ENCODE measurements at places on chromosomes 12 and 14.

- no peak for DNase-seq
Measured at GRCh38 chr14:58690801-58691516, 53.2 kb downstream of the DACT1 start.

- DNase-seq: no peak
Measured at GRCh38 chr12:89836026-89836425, 127.4 kb upstream of the ATP2B1 start.

DNA sequence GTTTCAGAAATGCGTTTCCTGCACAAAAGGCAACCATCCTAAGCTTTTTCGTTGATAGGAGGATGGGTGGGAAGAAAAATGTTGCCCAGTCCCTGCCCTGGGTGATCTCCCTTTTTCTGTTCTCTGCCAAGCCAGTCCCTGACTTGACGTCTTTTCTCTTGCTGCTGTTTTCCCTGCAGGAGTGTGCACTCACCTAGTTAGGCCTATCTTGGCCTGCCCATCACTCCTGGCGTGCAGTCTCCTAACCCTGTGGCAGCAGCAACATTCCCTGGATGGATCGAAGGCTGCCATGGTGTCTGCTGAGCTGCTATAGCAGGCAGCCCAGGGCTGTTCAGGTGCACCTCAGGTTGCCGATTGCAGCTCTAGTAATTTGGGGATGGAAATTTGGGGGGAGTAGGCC is 1.2 kb downstream of the UNC119B start:
- DNase-seq: no peak

- peak; percentile 19 for DNase-seq
Measured at GRCh38 chr12:33752854-33753253, 269.4 kb upstream of the ALG10 start.

GRCh38 chr14:104588066-104588857 is 8.7 kb downstream of the C14orf180 start:
- DNase-seq: no peak

DNA sequence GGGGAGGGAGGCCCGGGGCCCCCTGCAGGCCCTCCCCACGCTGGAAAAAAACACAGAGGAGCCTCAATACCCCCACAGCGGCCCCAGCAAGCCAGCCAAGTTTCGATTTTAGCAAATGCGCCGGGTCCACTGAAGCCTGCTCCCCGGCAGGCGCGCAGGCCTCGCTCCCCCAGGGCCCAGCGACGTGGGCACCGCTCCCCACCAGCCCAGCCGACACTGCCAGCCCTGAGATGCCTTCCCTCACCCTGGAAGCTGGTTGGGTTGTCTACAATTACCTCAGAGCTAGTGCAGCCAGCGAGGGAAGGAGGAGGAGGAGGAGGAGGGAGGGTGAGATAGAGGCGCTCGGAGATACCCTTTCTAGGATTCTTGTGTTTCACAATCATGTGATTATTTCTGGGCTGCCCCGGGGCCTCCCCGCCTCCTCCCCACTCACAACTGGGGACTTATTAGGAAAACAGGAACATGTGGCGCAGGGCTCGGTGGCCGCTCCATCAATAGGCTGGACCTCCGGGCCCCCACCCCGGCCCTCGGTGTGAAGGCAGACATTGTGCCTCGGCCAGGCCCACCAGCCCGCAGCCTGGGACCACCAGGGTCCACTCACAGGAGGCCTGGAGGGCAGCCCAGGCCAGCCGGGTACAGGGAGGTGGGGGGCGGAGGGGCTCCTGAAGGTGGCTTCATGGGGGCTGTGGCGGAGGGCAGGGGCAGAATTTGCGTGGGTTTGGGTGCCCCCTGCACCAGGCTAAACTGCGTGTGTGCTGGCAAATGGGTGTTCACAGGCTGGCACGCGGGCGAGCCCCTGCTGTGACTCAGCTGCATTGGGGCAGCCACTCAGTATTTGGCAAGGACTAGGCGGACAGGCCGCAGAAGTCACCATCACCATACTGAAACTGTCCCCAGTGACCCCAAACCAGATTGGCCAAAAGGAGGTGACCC is 109.9 kb downstream of the NCOR2 start:
- peak; percentile 87 for DNase-seq

DNA sequence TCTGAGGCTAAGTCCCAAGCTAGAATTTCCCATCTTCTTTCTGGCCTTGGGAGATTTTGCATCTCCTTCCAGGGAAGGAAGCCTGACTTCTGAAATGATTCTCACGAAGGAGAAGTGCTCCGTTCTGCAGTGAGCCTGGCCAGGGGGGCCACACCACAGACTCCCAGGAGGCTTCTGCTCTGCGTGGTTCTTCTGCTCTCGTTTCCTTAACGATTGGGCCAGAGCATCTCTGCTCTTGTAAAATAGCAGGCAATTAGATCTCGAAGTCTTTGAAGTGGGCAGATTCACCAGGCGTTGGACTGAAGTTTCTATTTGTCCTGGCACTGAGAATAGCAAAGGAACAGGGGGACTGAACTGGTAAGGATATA is 6.7 kb upstream of the BATF start:
- DNase-seq: no peak

- DNase-seq: no peak
Measured at GRCh38 chr12:85092814-85093370, 56.7 kb downstream of the LRRIQ1 start.

- DNase-seq: no peak
Measured at GRCh38 chr12:110304061-110304551, 23.1 kb downstream of the ATP2A2 start.

- DNase-seq: no peak
Measured at GRCh38 chr14:93775744-93776143, 12.5 kb downstream of the PRIMA1 start.

GRCh38 chr12:124399622-124400021 is 104.7 kb downstream of the RFLNA start:
- no peak for DNase-seq

- peak; percentile 86 for DNase-seq
Measured at GRCh38 chr12:50103767-50104321, at the start of gene GPD1. Gene GPD1 (plus strand): TSS chr12:50104008. CDS start chr12:50104051, 43 bp downstream.
